ENCODE measurements at places on chromosomes 1 and 21.
A peak's percentile ranks its signal among the peaks of the same experiment; 100 is the strongest.

- no peak for DNase-seq
Observed at GRCh38 chr1:81119319-81119718, 681.4 kb upstream of the ADGRL2 start.

- no peak for DNase-seq
Observed at GRCh38 chr1:103063921-103064320, 44.4 kb downstream of the COL11A1 start.

- no peak for DNase-seq
Observed at GRCh38 chr21:26846036-26846931, 1.1 kb upstream of the ADAMTS1 start.

DNA sequence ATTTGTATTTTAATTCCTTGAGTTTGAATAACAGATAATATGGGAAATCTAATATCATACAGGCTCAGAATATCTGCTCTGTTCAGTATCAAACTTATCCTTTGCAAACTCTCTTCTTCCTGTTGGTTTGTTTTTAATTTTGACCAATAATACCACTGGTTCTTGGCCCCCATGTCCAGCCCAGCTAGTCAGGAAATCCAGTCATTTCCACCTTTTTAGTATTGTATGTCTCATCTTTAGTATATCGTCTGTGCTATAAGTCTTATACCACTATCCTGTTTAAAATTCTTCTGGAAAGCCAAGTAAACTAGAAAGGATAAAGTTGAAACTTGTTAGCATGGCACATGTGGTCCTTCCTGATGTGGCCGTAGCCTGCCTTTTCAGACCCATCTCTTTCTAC, 10.7 kb downstream of the SCCPDH start:
- DNase-seq = no peak

DNA sequence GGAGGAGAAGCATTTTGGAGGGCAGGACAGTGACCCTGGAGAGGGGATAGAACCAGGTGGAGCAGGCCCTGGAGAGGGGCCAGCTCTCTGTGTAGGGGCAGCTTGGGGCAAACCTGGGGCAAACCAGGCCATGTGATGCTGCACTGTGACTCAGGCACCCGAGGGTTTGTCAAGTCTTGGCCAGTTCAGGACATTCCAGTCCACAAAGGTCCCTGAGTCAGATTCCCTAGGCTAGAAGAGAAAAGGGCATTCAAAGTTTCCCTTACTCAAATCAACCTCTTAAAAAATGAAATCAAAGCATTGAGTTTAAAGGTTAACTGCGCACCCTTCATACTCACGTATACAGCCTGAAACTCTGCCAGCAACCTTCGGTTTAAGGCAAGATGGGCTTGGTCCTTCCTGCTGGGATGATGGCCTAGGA, 25.2 kb upstream of the PLA2G2C start:
- DNase-seq = no peak

DNA sequence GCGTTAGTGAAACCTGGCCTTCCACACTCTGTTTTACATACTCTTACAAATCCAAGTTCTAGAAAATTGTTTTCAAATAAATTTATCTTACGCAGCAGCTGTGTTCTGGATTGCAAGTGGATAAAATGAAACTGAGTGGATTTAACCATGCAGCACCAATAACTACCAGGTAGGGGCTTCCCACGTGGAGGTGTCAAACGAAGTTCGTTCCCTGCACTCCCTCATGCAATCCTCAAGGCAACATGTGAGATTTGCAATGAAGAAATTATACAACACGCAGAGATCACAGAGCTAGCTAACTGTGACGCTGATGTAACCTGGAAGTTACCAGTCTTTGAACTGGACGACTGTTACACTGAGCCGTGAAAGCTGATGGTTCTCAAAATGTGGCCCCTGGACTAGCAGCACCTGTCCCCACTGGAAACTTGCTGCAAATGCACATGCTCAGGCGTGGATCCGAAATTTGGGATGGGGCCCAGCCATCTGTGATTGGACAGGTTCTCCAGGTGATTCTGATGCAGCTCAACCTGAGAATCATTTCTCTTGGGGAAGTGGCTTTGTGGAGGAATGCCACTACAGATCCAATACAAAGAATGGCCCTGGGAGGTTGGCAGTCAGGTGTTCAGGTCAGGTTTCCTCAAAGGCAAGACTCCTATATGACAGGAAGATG, 36.3 kb downstream of the RSPH1 start:
- no peak for DNase-seq

DNA sequence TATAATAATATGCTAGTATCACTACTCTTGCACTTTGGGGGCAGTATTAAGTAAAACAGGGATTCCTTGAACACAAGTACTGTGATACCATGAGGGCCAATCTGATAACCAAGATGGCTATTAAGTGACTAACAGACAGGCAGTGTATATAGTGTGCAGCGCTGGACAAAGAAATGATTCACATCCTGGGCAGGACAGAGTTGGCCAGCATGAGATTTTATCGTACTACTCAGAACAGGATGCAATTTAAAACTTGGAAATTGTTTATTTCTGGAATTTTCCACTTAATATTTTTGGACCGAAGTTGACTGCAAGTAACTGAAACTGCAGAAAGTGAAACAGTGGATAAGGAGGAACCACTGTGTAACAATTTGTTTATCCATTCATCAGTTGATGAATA, 74.6 kb downstream of the DNTTIP2 start:
- DNase-seq = no peak

- DNase-seq = peak; percentile 18
Observed at GRCh38 chr1:205680073-205680851, at the start of gene SLC45A3. TSS of gene SLC45A3 (minus strand) at chr1:205680509. CDS start at chr1:205664656, 15,853 bp downstream.

- DNase-seq = no peak
Observed at GRCh38 chr1:198363625-198364151, 176.8 kb downstream of the ATP6V1G3 start.

DNA sequence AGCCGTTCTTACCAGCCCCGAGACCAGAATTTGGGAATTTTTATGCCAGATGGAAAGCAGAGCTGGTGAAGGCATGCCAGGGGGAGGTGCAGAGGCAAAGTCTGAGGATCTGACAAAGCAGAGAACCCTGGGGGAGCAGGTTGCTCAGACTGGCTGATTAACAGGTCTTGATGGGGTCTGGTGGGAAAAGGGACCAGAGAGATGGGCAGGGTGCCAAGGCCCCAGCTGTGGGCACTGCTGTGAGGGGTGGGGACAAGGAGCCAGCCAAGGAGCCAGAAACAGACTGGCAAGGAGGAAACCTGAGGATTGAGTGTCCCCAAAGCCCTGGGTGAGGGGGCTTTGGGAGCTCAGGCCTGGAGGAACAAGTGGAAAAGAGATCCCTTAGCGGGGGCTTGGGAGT, 21.4 kb downstream of the RPS6KA1 start:
- DNase-seq = no peak

DNA sequence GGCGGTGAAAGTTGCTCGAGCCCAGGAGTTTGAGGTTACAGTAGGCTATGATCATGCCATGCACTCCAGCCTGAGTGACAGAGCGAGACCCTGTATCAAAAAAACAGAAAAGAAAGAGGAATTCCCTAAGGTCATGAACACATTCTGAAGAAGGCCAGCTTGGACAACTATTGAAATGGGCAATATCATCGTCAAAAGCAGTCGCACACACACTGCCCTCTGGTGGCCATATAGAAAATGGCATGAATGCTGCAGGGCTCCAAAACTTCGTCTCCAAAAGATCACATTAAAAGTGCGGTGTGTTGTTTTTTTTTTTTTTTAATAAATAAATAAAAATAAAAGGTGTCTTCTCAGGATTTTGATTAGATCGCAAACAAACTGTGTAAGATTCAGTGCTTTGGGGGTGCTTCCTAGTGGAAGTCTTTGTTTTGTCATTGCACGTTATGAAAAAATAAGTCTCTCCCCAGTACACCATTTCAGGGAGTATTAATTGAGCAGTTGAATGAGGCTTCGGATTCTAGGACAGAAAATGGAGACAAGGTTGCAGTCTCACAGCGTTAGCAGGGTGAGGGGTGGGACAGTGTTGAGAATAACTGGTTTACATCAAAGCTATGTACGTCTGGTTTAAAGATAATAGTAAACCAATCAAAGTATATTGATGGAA, 87.5 kb upstream of the FMN2 start:
- no peak for DNase-seq

- DNase-seq = no peak
Observed at GRCh38 chr1:31659889-31660288, 15.2 kb upstream of the PEF1 start.

DNA sequence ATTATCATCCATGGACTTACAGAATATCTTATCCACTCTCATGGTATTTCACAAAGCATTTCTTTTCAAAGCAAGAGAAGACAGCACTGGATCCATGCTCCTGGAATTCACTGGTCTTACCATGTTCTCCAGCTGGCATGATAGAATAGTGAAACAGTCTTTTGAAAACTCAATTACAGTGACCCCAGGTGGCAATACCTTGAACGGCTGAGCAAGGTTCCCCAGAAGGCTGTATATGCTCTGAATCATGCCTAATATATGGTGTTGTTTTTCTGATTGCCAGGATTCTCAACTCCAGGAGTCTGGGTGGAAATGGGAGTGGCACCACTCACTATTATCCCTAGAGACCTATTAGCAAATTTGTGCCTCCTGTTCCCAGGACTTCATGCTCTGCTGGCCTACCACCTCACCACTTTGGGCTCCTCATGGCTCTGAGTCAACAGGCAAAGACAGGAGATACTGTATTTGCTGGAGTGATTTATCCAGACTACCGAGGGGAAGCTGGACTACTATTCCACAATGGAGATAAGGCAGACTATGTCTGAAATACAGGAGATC, 87.6 kb downstream of the CATSPERE start:
- DNase-seq = no peak

- DNase-seq = no peak
Observed at GRCh38 chr1:210646258-210646616, 317.5 kb downstream of the HHAT start.

DNA sequence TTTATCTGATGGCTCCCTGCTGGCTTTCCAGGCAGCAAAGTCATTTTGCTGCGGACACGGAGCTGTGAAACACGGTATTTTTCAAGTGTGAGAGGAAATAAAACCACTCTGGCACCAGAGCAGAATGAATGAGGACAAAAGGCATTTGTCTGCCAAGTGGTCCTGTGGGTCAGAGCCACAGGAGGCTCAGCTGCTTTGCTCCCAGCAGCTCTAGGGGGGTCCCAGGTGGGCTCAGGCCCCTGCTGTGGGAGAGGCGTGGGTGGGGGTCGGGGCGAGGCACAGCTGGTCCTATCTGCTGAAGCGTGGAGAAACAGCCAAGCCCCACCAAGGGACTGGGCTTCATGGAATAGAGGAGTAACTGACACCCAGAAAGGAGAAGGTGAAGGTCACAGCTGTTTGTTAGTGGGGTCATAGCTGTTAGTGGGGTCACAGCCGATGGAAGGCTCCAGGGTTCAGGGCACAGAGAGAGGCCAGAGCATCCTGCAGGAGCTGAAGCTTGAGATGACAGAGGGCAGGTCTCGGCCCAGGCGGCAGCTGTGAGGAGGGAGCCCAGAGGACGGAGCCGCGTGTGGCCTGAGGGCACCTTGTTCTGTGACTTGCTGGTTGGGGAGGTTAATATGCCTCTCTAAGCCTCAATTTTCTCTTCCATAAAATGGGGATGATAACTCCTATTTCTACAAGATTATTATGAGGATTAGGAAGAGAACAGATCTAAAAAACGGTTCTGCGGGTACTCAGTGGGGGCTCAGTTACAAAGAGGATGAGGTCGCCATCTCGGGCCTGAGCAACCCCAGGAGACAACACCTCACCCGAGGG, 7.1 kb downstream of the KIF17 start:
- no peak for DNase-seq

DNA sequence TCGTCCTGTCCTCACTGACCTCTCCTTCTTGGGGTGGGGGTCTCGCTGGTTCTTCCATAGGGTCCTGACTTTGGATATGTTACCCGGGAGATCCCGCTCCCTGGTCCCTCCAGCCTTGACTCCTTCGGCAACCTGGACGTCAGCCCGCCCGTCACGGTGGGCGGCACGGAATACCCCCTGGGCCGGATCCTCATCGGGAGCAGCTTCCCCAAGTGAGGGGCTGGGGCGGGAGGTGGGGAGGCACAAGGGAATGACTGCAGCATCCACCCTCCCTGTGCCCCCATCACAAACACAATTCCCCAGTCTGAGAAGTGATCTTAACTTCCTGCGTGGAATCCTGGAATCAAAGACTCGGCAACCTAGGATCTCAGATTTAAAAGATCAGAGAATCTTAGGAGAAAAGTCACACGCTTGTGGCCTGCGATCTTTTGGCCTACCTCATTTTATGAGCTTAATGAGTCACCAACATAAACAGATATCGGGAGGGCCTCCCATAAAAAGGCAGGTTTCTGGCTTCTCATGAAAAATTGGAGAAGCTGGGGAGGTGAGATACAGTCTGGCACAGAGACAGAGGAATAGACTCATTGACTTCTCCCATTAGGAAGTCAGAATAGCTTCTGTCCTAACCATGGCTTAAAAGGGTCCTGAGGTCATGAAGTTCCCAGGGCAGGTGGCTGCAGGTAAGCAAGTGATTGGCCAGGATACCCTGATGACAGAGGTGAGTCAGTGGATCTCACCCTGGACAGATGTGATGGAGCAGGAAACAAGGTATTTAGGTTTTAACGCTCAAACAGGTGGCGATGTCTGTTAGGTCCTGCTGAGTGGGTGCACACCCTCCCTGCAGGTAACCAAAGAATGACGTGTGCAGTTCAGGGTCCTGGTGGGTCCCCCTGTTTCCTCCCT, 15.9 kb upstream of the PADI3 start:
- DNase-seq = no peak

GRCh38 chr1:187326557-187326956, 497.8 kb downstream of the PLA2G4A start:
- no peak for DNase-seq

- no peak for DNase-seq
Observed at GRCh38 chr1:147676311-147677085, 6.2 kb upstream of the ACP6 start.

DNA sequence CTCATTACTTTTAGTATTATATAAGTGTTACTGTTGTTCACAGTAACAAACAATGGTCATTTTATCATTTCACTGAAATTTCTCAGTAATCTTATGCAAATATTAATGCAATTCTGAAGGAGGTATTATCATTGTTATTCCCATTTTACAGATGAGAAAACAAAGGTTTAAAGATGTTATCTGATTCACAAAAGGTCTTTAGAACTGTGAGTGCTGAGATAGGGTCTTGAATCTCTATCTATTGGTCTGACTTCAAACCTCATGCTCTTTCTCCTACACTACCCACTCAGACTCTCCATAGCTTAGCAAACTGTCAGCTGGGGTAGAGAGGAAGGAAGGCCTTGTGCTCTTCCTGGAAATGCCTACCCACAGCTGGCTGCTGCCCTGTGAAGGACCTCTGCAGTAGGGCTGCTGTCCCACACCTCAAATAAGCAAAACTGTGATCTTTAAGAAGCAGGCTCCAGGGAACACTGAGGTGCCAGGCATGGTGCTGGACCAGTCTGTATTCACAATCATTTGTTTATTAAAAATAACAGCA, 6.2 kb upstream of the OSCP1 start:
- DNase-seq = no peak

DNA sequence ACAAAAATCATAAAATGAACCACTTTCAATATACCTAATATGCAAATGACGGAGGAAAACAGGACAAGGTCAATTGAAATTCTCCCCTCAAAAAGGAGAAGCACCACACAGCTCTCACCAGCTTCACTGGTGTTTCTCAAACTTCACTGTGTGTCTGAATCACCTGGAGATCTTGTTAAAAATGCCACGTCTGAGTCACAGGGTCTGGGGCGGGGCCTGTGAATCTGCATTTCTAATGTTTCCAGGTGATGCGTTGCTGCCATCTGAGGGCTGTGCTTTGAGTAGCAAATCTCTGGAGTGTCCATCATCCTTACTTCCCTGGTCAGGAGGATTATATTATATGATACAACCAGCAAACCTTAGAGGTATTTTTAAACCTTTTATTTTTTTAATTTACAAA, 9.0 kb downstream of the CLDN19 start:
- no peak for DNase-seq
